ENCODE measurements at places on chromosomes 7 and 10.

- DNase-seq: no peak
Measured at GRCh38 chr7:155469-155900, 36.9 kb upstream of the FAM20C start.

GRCh38 chr10:12324530-12324929 lies 24.8 kb upstream of the CAMK1D start:
- no peak for DNase-seq

DNA sequence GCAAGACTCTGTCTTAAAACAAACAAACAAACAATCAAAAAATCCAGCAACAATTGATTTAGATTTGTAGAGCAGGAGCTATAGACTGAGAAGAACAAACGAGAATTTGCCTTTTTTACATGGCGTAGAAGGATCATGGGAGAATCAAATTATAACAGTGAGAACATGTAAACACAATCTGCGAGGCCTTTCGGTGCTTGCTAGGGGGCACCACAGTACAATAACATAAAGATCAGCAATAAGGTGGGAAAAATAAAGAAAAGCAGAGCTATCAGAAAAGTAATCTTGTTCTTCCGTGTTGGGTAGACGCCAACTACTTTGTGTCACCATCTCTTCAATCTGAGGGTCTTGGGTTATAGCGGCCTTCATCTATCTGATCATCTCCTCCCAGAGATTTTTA lies 82.2 kb downstream of the NOD1 start:
- DNase-seq: no peak

- DNase-seq: no peak
Measured at GRCh38 chr10:5234106-5234860, 37.6 kb downstream of the AKR1C4 start.

- peak; percentile 17 for DNase-seq
Measured at GRCh38 chr7:116525913-116526861, 1.4 kb downstream of the CAV1 start.

DNA sequence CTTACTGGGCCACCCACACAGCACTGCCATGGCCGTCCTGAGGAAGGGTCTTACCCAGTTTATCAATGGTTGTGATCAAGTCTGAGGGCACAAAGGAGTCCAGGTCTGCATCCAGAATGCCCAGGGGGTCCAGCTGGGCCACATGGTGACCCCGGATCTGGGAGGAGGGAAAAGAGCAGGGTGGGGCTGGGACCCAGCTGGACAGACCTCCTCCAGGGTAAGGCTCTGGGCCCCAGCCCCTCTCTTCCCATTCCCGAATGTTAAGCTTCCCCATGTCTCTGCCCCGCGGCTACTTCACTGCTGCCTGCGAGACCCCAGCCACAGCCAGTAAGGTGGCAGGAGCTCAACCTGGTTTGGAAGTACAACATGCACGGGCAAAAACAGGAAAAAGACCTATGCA lies 9.5 kb downstream of the OGDHL start:
- no peak for DNase-seq

DNA sequence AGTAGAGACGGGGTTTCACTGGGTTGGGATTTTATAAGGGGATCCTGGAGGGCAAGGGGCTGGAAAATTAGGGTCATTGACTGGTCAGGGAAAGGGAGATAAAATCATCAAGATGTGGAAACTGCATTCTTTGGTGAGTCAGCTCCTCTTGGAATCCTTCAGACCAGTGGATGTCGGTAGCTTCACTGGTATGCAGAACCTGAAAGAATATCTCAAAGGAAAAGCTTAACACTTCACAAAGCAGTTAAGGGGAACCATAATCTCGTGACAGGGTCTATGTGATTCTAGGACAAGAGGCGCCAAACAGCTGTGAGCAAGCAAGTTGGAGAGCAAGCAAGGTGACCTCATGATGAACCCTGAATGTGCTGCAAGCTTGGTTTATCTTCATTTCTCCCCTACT lies 634.7 kb upstream of the AUTS2 start:
- no peak for DNase-seq

- no peak for DNase-seq
Measured at GRCh38 chr7:75628055-75628454, 110.7 kb downstream of the HIP1 start.

DNA sequence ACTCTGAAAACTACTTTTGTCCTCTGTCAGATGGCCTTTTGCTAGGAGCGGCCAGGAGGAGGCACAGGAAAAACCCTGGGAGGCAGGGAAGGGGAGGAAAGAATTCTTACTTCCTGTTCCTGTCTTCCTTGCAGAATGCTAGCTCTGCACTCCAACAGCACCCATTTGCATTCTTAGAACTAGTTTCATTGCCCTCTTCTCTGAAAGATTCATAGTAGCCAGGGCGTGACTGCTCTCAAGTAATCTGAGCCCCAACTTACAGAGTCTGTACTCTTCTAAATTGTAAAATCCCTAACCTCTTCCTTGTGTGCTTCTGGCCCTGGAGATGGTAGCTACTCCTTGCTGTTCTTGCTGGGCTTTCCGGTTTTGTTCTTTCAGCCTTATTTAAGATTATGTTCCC lies 75.3 kb upstream of the STEAP1 start:
- DNase-seq: no peak

DNA sequence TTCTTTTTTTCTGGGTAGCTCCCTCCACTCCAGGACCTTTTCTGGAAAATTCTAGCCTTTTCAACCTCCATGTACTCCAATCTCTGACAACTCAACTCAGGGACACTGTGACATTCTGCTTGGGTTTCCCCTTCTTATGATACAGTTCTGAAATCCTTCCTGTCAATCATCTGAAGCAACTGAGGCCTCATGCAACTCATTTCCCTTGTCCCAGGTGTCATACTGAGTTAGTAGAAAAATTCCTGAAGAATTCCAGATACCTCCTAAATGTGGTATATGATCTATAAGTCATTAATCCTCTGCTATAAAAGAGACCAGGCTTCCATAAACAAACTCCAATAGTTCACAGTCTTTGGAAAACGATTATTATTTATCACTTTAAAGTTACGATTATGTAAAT lies 43.0 kb upstream of the MYO3A start:
- no peak for DNase-seq

- no peak for DNase-seq
Measured at GRCh38 chr7:70884440-70884764, 247.5 kb upstream of the GALNT17 start.

- no peak for DNase-seq
Measured at GRCh38 chr10:52540479-52540984, 226.5 kb downstream of the DKK1 start.

DNA sequence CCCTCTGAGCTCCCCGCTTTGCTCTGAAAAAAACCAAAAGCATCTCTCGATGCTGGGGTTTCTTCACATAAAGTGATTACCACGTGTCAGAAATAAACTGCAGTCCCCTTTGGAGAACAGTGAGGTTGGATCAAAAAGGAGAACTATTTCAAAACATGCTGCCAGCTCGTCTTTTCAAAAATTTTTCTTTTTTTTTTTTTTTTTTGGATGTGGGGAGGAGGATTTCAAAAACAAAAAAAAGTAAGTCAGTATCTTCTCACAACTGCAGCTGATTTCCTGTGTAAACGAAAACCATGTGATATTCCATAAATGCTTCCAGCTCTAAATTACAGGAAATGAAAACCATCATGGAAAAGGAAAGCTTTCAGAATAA lies 155.0 kb upstream of the LYZL2 start:
- no peak for DNase-seq

GRCh38 chr7:155484483-155485399 lies 26.8 kb downstream of the EN2 start:
- DNase-seq: no peak

GRCh38 chr7:116672596-116673456 lies 830 bp downstream of the MET start:
- DNase-seq: no peak

- DNase-seq: no peak
Measured at GRCh38 chr7:128783143-128783861, 7.7 kb upstream of the OPN1SW start.

DNA sequence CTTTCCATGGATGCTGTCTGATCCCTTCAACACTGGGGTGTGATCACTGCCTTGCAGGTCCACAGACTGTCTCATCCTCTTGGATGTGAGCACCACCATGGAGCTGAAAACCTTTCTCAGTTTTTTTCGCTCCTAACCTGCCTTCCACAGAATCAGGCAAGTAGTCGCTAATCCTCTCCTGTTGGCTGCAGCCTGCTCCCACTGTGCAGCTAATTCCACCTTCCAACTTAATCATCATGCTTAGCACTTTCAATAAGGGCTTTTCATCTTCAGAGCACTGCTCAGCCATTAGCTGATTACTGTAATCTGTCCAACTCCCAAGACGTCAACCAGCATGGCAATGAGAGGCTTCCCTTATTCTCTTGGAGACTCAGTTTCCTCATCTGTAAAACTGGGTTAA lies 15.1 kb upstream of the CDH23 start:
- no peak for DNase-seq

GRCh38 chr7:107291434-107291833 lies 122.6 kb downstream of the HBP1 start:
- no peak for DNase-seq

DNA sequence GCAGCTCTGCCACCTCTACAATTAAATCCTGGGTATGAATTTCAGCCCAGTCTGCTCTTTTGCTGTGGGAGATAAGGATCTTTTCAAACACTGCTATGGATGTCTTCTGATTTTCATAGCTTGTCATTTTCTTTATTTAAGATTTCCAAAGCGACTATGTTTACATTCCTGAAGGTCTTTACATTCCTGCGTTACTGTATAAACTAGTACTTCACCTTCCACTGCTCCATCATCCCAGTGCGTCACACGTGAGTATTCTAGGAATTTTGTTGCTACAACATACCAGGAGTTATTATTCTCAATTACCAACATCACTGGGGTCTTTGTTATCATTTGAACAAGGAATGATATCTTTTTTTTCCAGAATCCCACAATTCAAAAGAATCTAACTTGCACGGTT lies 944.7 kb downstream of the SORCS3 start:
- no peak for DNase-seq

GRCh38 chr7:16554518-16555236 lies 28.1 kb downstream of the LRRC72 start:
- no peak for DNase-seq

- no peak for DNase-seq
Measured at GRCh38 chr10:26044141-26044749, 110.2 kb downstream of the MYO3A start.
